ENCODE measurements at places on chromosomes 3 and 15. TPM values are rescaled to one million over a fixed set of nuclear protein-coding genes. Genes with fewer than 3 reads are reported as not detected.

TFRC gene
- total RNA-seq, result 148 TPM

ROPN1 gene
- not detected for total RNA-seq

GRCh38 chr3:57017459-57017845, 43.0 kb upstream of the SPATA12 start:
- DNase-seq, result no peak

GRCh38 chr3:50258029-50258680, 10.8 kb upstream of the SEMA3B start:
- no peak for DNase-seq

IMPG2 gene
- total RNA-seq, result 0.15 TPM

DAPK2 gene
- 58.1 TPM for total RNA-seq

WDR93 gene
- total RNA-seq, result 3.0 TPM

DNA sequence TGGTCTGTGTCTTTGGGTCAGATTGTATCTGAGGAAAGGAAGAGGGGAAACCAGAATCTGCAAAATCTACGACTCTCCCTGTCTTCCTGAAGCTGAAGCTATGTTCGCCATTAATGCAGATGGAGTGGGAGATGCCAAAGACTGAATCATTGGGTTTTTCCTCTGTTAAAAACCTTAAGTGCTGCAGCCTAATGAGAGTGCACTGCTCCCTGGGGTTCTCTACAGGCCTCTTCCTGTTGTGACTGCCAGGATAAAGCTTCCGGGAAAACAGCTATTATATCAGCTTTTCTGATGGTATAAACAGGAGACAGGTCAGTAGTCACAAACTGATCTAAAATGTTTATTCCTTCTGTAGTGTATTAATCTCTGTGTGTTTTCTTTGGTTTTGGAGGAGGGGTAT, 24.0 kb downstream of the RMDN3 start:
- DNase-seq, result no peak

WDR73 gene
- total RNA-seq, result 35.6 TPM

DNA sequence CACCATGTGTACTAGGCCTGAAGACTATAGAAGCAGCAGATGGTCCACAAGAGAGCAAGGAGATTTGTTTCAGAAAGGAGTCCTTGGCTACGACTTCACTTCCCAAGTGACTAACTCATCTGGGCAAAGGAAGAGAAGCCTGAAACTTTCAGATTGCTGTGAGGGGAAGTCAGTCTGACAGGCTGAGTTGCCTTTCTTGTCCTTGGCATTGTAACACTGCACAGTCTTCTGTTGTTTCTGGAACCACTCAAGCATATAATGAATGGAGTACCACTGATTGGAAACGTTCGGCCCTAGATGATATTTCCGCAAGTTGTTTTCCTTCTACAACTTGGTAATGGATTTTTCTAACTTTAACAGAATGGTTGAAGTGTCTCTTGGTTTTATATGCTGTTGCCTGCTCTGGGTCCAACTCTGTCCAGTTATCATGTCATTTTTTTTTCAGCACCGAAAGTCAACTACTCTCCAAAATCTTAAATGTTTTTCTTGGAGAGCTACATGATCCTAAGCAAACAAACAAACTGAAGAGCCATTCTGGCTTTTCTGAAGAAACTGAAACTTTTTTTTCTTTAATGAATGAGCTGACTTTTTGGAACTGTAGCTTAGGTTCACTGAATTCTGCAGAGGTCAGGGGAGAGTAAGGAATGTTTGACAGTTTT, 685.7 kb downstream of the MECOM start:
- peak; percentile 73 for DNase-seq

SLC6A20 gene
- total RNA-seq, result 10.2 TPM

DNA sequence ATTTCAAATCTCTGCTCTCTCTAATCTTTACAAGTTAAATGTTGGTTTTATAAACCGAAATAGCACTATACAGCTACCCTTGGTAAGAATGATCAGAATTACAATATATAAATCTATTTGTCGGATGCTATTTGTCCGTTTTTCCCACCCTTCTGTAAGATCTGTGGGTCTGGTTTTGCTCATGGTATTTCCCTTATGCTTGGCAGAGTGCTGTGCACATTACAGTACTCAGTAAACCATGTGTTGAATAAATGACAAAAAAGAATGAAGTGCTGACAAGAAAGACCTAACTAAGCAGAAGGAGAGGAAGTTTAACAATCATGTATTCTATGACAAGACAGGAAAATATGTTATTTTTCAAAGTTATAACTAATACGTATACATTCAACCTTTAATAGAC, 827.2 kb downstream of the ROBO1 start:
- no peak for DNase-seq

DNA sequence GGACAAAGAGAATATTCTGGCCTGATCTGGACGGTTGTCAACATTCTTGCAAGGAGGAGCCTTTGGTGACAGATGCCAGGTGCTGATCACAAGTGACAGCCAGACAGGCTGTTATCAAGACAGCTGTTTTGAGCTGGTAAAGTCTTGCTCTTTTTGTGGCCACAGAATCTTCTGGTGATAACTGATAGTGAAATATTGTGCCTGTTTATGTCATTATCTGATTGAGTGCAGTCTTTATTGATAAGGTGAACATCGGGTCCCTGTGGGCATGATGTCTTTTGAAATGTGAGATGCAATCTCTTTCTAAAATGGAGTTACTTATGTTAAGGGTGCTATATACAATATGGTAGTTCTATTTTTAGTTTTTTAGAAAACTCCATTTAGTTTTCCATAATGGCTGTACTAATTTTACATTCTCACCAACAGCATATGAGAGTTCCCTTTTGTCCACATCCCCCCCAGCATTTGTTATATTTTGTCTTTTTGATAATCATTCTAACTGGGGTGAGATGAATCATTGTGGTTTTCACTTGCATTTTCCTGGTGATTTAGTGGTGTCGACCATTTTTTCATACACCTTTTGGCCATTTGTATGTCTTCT, 10.7 kb downstream of the CEP63 start:
- DNase-seq, result no peak

GPR27 gene
- 1.8 TPM for total RNA-seq

DNA sequence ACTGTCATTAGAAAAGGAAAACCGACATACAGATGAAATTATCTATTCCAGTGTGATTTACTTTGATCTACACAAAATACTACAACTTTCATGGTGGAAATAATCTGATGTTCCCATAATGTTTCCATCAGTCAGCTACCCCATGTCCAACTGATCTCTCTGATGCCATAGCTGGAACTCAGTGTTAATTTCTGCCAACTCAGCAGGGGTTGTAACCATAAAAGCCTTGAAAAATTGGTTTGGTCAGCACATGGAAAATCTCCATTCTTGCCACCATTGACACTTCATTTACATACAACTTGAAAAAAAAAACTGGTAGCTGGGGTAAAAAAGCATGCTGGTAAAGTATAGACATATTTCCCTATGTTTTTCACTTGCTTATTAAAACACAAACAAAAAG, 1463.7 kb downstream of the OTOL1 start:
- no peak for DNase-seq

DNA sequence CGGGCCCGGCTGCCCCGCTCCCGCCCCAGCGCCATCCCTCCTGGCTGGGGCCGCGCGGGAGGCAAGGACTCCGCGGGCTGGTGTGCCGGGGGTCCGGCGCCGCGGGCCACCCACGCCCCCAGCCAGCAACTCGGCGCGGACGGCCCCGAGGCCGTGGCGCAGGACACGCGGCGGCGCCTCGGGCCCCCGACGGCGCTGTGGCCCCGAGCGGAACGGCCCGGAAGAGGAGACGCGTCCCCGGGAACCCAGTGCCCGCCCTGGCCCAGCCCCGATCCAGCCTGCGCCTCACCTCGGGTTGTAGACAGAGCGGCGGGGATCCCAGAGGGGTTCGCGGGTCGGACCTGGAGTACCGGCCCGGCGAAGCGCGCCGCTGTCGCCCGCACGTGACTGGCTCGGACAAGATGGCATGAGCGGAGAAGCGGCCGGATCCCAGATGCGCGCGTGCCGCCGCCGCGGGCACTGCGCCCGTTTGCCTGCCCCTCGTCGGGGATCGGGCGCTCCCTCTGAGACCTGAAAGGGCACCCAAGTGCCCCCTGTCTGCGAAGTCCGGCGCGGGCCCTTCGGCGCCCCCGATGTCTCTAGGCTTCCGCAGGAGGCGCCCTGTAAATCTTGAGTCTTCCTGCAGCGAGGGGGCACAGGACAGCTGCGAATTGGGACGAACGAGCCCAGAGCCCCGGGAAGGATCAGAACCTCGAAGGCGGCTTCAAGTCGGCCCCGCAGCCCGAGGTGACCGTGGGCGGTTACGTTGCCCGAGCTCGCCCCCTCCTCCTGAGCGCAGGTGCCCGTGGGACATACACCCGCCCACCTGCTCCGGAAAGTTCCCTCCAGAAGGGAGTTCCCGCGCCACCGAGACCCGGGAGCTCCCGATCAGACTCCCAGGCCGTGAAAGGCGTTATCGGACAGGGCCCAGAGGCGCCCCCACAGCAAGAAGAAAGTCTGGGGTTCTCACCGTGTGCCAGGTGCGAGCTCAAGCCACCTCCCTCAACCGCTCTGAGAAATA, 598 bp upstream of the SFMBT1 start:
- peak; percentile 68 for DNase-seq

C3orf38 gene
- 36.7 TPM for total RNA-seq

- peak; percentile 19 for DNase-seq
Observed at GRCh38 chr3:21330293-21330692, 420.7 kb downstream of the ZNF385D start.

DNA sequence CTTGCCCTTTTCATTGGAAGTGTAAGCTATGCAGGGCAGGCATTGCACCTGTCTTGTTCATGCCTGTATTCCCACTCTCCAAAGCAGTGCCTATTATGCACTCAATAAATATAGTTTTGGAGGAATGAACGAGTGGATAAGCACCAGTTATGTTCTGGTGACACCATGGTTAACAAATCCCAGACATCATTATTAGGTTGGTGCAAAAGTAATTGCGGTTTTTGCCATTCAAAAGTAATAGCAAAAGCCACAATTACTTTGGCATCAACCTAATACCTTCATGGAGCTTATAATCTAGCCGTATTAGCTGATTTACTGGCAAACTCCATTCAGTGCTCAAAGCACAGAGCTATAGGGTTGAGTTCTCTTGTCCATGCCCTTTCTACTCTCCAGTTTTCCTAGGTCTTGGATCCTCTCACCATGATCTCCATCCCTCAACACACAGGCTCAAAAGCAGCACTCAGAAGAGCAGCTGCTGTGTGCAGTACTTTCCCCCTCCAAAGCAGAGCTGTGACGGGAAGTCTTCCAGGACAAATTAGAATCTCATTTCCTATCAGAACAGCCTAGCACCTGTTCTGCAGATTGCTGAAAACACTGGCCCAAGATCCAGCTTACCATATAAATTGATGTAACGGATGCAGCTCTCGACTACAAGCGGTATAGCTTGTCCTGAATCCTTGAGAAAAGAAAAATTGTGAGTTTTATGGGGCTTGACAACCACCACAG, 63.2 kb upstream of the RAD18 start:
- no peak for DNase-seq

- DNase-seq, result no peak
Observed at GRCh38 chr3:26587571-26587970, 35.0 kb upstream of the LRRC3B start.

Data from lung (tissue), 17 donors.